SHP77 (cell line): ENCODE measurements at places on chromosomes 2 and 18.

DNA sequence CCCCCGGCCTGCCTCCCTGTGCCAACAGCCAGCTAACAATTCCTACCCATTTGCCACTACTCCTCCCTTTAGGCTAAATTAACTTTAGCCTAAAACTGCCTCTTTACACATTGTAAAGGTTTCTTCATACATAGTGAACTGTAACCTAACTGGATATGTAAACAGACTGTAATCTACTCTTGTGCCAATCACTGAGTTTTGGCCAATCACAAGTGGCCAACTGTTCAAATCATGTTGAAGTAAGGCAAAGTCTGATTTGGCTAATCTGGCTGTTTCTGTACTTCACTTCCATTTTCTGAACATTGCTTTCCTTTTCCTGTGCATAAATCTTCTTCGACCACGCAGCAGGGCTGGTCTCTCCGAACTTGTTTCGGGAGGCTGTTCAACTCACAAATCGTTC, 103.6 kb upstream of the LYPD6 start:
- DNase-seq = no peak

GRCh38 chr2:210899131-210899530, 342.7 kb downstream of the CPS1 start:
- no peak for DNase-seq

DNA sequence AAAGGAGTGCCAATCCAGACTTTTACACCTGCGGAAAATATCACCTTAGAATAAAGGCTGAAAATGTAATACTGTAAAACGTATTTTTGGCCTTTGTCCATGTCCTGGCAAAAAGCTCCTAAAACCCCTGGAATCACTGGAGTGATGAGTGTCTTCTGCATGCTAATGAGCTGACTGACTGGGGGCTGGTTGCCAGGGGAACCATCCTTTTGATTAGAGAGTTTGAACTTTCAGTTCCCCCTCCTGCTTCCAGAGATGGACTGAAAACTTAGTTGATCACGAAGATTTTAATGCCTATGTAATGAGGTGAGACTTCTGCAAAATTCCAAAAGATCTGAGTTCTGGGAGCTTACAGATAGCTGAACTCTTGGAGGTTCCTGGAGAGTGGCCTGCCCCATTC, 20.5 kb downstream of the PUM2 start:
- DNase-seq = no peak

DNA sequence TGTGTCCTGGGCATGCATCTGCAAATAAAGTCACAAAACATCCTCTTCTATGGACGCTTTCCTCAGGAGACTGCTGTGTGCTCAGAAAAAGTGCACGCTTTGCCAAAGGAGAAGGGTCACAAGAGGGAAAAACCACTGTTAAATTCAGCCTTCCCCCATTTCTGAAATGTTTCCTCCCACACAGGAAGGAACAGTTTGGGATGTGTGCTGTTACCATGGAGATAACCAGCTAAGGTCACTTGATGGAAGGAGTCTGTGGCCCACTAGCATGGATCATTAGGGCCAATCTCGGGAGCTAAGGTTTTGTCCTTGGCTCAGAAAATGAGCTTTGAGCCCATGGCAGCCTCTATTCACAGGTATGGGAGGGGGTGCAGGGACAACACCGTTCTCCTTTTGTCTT, 5.6 kb downstream of the KCNE4 start:
- peak; percentile 26 for DNase-seq

DNA sequence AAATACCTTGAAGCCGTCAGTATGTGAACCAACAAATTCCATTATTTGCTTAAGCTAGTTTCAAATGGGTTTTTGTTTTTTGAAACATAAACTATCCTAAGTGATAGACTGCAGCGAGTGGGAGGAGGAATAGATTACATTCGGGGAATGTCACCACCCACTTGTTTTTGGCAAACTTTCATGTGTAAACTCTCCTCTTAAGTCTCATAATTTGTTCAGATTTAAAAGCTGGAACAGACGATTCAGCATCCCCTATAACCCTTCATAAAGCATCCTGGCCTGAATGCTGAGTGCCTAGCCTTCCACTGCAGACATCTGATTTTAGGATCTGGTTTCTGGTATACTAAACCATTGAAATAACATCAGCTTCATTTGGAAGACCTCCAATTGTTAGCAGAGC, 51.0 kb downstream of the CPO start:
- DNase-seq = no peak
